ENCODE measurements at places on chromosomes 2 and 18.

DNA sequence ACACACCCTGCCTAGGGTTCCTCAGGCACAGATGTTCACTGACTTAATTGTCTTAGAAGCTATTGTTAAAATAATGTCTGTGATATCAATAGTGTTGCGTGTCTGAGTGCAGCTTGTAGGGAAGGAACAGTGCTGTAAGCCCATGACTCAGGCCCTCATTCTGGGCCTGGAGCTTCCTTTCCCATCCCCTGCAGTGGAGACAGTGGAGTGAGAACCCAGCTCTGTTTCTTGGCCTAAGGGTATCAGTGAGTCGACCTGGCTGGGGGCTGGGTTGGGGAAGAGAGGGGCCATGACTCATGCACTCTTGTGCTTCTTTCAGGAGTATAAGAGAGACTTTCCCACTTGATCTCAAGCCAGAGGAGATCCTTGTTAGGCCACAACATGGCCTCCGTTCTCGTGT is 106.8 kb downstream of the HRH4 start:
- peak; percentile 59 for DNase-seq

DNA sequence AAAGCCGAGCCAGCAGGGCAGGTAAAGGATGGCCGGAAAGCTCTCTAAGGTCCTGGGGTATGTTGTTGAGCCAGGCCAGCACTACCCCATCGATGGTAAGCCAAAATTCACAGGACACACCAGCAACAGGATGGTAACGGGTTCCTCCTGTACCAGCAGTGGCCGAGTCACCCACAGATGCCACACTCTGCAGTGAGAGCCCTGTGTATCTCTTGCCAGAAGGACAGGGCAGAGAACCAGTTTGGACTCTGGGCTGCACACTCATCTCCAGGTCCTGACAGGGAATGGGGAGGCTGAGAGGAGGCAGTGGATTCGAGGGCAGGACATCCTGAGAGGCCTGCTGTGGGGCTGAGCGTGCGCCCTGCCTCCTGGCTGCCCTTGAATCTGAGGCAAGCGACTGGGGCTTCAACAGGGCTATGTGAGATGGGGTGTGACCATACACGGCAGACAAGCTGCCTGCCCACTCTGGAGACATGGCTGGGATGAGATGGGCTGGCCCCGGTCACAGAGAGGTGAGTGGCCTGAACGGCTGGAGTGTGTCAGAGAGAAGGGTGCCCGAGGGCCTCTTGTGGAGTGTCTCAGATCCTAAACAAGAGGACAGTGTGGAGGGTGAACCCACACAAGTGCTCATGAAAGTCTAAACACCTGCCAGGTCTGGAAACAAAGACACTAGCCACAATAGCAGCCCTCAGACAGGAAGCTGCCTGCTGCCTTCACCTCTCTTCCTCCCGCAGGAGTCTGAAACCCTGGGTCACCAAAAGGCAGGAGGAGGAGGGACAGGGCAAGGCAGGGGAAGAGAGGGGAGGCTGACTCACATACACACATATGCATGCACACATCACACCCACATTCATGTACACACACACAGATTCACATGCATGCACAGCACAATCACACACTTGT is 182.3 kb downstream of the LOXHD1 start:
- DNase-seq = no peak

- no peak for DNase-seq
Measured at GRCh38 chr2:216379977-216380376, 7.7 kb upstream of the MARCHF4 start.

- DNase-seq = no peak
Measured at GRCh38 chr18:23054553-23054952, 80.7 kb upstream of the CABLES1 start.

DNA sequence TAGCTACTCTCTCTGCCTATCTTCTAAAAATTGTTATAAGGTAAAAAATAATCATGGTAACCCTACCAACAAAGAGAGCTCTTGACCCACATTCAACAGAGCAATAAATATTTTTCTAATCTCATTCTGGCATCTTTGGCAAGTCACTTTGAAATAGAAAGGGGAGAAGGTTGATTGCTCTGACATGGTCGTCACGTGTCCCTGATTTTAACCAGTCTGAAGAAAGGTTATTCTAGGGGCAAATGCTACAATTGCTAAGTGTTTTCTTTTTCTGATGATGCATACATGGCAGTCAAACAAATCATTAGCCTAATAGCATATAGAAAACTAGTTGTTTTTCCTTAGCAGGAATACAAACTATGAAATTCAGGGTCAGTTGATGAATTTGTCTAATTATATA is 153.3 kb upstream of the MAP3K20 start:
- no peak for DNase-seq

All from ELR (cell line).